ENCODE measurements at places on chromosomes 3 and 15. TPM values are rescaled to one million over a fixed set of nuclear protein-coding genes. Genes with fewer than 3 reads are reported as not detected.

DNA sequence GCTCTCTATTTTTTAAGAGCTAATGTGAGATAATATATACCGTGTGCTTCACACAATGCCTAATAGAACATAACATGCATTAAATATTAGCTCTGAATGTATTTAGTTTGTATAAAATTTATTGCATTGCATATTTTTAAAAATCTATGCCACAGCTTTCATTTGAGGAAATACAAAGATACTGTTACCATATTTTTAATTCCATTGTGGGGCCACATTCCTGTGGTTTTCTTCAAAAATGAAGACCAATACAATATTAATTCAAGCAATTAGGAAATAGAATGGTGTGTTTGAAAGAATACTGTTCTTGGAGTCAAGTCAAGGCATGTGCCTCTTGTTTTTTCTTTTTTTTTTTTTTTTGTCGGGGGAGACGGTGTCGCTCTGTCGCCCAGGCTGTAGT lies 95.4 kb upstream of the CADPS start:
- DNase-seq, result no peak

DNA sequence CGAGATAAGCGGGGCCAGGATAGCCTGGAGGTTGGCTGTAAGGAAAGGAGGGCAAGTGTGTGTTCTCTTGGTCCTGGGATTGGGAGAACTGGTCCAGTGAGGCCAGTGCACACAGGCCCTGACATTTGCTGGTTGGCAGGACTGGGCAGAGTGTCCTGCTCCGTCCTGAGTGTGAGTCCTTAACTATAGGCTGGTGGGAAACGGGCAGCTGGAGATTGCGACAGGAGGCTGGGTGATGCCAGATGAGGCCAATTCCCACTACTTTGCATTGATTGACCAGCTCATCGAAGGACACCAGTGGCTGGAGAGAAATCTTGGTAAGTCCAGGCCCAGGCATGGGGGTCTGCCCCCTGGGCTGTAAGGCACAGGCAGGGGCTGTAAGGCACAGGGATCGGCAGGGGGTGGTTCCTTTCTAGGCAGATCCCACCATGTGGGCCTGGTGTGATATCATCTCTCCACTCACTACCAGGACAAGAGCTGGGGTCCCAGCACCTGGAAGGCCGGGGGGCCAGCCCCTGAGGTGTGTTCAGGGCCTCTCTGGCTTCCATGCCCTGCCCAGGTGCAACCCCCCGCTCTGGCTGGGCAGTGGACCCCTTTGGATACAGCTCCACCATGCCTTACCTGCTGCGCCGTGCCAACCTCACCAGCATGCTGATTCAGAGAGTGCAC lies 3.2 kb downstream of the MAN2A2 start:
- no peak for DNase-seq

DNA sequence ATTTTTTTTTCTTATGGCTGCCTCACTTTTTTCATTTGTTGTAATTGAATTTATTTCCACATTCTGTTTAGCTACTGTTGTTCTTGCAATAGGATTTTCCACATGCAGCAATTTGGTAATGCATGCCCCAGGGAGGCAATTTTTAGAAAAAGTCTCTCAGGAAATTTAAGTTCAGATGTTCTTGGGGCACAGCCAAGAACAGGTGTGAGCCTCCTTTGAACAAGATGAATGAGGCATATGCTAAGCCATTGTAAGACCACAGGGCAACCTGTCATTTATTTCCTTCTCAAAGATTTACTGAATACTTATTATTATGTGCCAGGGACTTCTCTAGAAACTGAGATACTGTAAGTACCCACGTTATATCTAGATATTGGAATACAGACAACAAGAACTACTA lies 549.5 kb downstream of the DIPK2A start:
- DNase-seq, result no peak

GRCh38 chr15:26084771-26085170 lies 221.6 kb upstream of the ATP10A start:
- DNase-seq, result no peak

DNA sequence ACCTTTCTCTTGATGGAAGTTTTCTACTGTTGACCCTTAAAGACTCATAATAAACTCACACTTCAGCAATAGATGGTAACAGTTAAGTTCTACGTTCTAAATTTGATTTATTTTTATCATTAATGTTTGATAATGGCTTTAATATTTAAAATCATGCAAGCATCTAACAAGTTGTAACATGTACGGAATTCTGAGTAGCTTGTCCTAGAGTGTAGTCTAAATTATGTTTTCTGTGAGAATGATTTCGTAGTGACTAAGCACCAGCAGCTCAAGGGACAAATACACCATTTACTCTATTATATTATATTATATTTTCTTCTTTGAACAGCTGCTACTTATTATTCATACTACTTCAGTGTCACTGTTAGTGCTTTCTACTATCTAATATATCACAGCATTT lies 345.6 kb downstream of the NLGN1 start:
- DNase-seq, result no peak

DNA sequence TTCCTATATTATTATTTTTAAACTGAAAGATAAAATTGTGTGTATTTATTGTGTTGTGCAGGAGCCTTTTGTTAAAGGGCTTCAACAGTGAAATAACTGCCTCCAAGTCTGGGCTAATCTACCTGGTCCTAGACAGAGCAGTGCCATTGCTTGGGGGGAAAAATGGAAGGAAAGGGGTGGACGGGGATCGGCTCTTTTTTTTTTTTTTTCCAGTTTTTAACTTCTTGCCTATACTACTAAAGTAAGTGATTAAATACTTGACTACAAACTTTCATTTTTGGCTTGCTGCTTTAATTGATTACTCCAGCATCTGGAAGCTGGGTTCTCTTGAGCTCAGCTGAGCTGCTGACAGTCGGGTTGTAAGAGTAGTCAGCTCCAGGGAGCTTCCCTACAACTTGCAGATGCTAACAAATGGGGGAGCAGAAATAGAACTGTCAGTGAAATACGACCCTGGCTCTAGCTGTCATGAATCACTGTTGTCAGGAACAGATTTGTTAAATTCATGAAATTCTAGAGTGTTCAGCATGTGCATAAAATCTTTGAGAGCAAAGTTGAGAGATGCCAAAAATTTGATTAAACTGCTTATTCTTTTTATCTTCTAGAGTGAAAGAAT lies 276.7 kb downstream of the ROBO1 start:
- no peak for DNase-seq

GRCh38 chr3:13947912-13948311 lies 68.0 kb upstream of the WNT7A start:
- no peak for DNase-seq

- no peak for DNase-seq
Observed at GRCh38 chr3:12986986-12987385, 86.2 kb downstream of the IQSEC1 start.

DNA sequence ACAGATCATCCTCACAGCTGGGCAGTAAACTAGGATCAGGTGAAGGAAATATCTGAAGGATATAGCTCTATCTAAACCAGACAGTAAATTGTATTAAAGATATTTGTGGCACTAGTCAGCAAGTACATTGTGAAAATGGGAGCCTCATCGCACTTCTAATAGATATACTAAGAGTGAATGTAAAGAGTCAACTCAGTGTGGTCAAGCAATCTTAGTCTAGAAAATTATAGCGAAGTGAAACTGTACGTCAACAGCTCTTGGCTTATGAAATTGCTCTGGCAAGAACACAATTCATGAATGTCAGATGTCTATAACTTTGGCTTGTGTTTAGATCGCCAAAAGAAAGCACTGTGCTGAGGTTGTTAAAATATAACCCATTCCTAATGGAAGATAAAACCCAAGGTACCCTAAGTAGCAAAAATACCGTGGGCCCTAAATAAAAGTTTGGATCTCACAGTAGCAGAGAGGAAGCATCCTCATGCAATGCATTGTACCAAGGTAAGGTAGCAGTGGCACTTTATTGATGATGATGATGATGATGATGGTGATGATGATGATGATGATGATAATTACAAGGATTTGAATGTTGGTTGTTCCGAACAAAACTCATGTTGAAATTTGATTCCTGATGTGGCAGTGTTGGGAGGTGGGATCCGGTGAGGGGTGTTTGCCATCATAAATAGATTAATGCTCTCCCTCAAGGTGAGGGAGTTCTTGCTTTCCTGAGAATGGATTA lies 228.5 kb downstream of the UNC13C start:
- DNase-seq, result no peak

- no peak for DNase-seq
Observed at GRCh38 chr3:173214576-173214975, 73.5 kb upstream of the SPATA16 start.

GRCh38 chr3:105483476-105483875 lies 116.8 kb downstream of the ALCAM start:
- no peak for DNase-seq

GRCh38 chr3:52835766-52836470 lies 1.1 kb upstream of the MUSTN1 start:
- no peak for DNase-seq

- DNase-seq, result no peak
Observed at GRCh38 chr3:24048843-24049242, 103.8 kb downstream of the NR1D2 start.

- DNase-seq, result no peak
Observed at GRCh38 chr3:187919048-187919447, 173.8 kb upstream of the BCL6 start.

DNA sequence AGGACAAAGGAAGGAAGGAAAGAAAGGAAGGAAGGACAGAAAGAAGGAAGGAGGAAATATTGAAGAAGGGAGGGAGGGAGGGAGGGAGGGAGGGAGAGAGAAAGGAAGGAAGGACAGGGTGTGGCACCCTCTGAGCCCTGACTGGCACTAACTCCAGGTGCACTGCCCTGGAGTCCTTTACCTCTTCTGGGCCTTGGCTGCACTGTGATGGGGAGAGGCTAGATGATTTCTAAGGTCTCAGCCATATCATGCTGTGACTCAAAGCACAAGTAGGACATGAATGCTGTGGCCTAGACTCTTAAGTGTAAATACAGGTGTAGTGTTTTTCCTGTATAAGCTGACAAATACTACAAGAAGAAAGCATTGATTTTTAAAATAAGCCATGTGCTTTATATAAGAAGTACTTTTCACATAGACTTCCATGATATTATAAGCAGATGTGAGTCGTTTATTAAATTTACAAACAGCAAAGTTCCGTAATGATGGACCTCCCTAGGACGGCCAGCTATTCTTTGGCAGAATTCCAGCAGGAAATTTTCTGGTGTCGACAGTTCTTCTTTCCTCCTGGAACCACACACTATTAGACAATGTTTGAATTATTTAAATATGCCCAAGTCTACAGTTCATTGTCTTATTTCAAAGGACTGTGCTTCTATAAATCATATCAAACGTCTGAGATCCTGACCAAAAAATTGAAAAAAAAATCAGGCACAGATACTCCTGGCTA lies 213.8 kb upstream of the C2CD4B start:
- no peak for DNase-seq

DNA sequence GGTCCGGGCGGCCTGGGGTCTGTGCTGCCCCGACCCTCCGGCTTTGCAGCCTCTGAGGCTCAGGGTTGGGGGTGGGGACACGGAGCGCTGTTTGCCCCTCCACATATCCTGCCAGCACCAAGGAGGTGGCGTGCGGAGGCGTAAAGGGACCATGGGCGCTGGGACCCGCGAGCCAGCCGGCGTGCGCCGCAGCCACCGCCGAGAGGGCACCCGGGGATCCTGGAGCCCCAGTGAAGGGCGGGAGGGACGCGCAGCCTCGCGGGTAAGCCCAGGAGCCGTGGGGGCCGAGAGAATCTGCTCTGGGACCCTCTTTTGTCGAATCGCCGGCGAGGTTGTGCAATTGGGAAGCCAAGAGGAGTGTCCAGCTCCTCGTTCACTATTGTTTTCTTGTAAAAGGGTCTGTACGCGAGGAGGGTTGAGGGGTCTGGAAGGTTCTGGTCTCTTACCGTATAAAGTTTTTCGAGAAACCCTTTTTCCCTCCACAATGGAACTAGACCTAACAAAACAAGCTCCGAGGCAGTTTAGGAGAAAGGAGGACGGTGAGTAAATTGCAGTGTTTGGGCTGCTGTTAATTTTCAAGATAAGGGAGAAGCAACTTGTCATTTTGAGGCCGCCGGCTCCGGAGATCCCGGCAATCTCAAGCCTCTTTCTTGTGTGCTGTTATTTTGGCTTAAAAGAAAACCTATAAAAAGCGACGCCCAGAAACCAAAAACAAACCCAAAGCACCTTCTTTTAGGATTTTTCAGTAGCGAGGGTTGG lies 29.9 kb upstream of the ST3GAL6 start:
- peak; percentile 16 for DNase-seq

GRCh38 chr15:81880833-81881232 lies 165.0 kb downstream of the MEX3B start:
- DNase-seq, result no peak

GRCh38 chr15:68541743-68542142 lies 37.0 kb upstream of the CORO2B start:
- DNase-seq, result no peak

- DNase-seq, result no peak
Observed at GRCh38 chr3:149581681-149582370, 76.0 kb downstream of the WWTR1 start.

DNA sequence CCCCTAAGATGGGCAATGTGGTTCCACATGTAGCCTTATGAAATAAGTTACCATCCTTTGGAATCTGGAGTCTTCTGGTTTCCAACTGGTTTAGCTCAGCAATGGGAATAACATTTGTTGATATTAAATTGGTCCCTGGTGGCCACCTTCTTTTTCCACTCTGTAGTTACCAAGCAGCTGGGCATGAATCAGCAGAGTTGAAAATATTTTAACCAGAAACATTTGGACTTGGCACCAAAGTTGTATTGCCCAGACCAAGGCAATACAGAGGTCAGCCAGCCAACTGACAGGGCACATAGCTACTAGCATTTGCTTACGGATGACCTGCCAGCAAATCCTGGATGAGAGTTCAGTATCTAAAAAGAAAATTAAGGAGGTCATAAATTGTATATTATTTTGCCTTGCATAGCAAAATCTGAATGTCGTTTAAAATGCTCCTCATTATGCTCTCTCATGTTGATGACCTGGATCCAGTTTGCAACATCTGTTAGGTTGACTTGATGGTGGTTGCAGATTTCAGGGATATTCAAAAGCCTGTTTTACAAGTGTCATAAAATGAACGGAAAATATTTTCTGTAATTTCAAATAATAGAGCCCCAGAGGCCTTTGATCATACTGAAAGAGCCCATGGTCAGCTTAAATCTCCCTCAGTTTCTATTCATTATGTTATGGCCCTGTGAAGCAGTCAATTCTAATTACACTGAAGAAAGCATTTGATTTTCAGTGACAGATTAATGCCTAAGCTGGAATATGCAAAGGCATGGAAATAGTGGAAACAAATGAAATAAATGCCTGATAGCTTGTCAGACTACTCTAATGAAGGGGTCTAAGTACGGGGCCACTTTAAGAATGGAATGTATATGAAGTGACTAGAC lies 54.6 kb downstream of the PPM1L start:
- DNase-seq, result no peak

DNA sequence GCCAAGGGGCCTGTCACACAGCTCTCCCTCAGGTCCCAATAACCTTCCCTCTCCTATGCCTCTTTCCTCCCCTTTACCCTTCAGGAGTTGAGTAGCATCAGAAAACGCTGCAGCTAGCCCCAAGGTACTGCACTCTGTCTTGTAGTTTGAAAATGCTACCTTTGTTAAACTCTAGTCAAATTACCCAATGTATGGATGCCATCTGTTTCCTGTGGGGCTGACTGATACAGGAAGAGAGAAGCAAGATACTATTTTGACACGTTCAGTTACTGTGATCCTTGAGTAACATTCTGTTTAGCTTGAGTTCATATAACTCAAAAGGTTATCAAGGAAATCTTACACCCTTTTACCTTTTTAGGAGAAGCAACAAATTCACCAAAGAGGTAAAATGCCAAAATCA lies 493.1 kb downstream of the FHIT start:
- DNase-seq, result no peak

Gene TNFAIP8L3
- polyA plus RNA-seq, result 2.2 TPM

Gene CCR4
- polyA plus RNA-seq, result 0.60 TPM

Gene SCN11A
- polyA plus RNA-seq, result 0.90 TPM

Gene PROS1
- 42.4 TPM for polyA plus RNA-seq

Gene IL5RA
- polyA plus RNA-seq, result 0.86 TPM

Gene ATP13A5
- 0.08 TPM for polyA plus RNA-seq

Gene RTP3
- not detected for polyA plus RNA-seq

Data from right renal pelvis (tissue), 4 donors.